ENCODE measurements at places on chromosomes 6 and 20.

GRCh38 chr20:38229376-38230252 lies 30.9 kb downstream of the KIAA1755 start:
- no peak for DNase-seq

DNA sequence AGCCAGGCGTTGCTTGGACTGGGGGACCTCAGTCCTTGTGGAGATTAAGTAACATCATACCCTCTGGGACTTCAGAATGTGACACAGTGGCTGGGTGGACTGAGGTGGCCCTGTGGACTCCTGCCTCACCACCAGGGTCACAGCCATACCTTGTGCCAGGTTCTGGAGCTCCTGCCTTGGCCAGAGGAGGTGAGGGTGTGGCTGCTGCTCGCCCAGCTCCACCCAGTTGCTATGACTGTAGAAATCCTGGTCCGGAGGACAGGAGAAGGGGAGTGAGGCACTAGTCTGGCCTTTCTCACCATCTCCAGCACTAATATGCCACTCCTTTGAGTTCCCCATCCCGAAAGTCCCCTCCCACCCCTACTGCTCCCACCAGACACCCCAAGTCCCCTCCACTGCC lies 1.9 kb downstream of the VWA7 start:
- DNase-seq = no peak

DNA sequence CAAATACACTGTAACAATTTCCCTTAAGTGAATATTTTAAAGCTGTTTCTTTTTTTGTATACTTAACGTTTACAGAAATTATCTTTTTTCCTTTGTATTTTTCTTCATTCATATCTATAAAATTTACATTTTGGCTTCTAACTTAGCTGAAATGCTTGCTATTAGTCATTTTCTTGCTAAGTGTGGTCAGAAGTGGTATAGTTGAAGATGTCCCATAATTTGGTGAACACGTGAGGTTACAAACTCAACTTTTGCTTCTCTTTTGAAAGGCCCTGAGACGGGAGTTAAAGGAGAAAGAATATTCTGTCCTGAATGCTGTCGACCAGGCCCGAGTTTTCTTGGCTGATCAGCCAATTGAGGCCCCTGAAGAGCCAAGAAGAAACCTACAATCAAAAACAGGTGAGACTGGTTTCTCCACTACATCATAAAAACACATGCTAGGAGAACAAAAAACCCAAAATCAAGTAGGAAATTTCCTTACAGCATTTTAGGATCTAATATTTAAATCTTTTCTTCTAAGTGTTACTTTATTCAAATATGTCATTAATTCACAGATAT lies 445.0 kb downstream of the UTRN start:
- DNase-seq = no peak

DNA sequence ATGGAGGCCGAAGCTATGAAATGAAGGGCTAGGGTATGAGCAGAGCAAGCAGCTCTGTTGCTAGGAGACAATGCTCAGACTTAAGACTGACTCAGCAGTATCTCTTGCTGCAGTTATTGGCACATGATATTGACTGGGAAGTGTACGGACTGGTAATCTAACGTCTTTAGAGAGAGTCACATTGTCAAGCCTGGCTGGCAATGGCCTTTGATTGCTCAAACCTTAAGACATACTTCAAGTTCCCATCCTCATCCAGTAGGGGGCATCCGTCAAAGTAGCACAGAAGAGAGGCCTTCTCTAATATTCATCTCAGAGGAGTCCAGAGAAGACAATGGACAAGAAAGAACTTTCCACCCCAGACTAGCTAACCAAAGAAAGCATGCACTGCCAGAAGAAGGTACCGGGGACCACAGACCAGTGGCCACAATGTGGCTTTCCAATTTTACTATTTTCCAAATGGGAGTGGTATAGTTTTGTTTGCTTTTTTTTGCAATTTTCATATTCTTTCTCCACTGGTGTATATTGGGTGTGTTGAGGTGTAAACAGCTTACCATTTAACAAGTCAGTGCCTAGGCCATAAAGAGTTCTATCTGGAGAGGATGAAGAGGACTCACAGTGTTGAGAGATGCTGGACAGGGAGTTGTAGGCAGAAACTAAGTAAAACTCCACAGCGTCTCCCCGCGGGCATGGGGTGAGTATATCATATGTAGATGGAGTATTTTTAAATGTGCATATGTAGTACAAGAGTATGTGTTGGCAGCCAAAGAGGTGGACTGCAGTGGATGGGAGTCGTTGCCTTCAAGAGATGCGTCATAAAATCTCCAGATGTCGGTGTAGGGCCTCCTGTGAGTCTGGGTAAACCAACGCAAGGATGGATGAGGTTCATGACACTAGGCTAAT lies 36.7 kb downstream of the LRFN2 start:
- DNase-seq = peak; percentile 4

DNA sequence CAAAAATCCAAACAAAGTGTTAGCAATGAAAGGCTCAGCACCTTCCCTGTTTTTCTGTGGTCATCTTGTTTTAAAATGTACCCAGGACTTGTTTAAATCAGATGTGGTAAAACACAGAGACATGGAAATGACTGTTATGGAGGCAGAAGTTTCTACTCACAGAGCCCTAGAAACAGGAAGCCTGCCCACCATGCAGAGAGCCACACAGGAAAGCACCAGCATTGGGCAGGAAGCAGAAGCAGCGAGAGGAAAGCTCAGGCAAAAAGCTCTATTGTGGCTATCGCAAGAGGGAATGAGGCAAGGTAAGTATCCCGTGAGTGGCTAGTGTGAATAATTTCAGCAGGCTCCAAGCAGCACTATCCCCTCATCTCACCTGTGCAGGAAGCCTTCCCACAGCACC lies 42.8 kb downstream of the GPR6 start:
- DNase-seq = no peak

- DNase-seq = no peak
Measured at GRCh38 chr6:32963866-32964265, 4.5 kb upstream of the BRD2 start.

- DNase-seq = no peak
Measured at GRCh38 chr6:39816747-39817146, 24.6 kb downstream of the DAAM2 start.

DNA sequence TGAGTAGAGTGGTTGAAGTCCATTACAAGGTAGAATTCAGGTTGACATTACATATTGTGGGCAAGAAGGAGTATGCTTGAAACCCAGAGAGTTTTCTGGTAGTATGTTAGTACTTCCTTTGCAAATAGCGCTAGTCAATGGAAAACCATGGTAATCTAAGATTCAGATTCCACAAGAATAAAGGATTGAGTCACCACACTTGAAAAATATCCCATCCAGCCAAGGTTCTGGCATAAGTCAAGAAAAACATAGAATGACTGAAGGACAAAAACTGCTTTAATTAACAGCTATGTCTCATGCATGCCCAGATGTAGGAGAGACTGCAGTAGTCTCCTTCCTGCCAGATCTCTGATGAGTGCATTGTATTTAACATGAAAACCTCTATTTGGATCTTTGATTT lies 469.8 kb downstream of the BMP2 start:
- no peak for DNase-seq

- DNase-seq = no peak
Measured at GRCh38 chr20:3653921-3654320, 9.3 kb downstream of the GFRA4 start.

DNA sequence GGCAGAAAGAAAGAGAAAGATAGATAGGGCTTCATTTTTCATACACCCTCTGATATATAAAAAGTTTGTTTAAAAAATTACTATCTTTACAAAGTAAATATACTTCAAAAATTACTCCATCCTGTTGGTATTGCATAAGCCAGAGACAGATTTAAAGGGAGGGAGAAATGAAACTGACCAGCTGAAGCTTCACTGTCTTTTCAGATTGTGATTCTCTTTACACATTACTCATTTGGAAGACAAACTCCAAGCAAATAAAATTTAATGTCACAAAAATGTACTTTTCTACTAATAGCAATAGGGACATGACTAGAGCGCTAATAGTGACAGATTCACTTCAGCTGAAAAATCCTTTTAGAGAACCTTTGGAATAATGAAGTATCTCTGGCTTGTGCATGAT lies 38.6 kb upstream of the MARCKS start:
- DNase-seq = no peak

GRCh38 chr6:34001706-34002621 lies 143.9 kb downstream of the GRM4 start:
- DNase-seq = no peak

DNA sequence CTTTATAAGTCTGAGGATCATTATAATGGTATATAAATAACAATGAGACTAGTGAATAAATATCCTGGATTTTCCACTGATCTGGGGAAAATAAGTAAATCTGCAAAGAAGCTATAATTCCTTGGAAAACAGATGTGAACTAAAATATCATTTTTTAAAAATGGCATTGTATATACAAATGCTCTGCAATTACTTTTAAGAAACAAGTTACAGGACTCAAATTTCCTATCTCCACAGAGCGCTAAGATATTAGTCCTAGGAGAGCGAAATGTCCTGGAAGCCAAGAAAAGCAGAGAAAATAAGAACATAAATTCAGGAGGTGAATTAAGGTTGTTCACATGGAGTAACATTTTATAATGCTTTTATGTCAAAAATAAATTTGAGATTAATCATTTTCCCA lies 61.3 kb downstream of the PRKN start:
- no peak for DNase-seq

- no peak for DNase-seq
Measured at GRCh38 chr6:53089948-53090347, 24.7 kb downstream of the FBXO9 start.

DNA sequence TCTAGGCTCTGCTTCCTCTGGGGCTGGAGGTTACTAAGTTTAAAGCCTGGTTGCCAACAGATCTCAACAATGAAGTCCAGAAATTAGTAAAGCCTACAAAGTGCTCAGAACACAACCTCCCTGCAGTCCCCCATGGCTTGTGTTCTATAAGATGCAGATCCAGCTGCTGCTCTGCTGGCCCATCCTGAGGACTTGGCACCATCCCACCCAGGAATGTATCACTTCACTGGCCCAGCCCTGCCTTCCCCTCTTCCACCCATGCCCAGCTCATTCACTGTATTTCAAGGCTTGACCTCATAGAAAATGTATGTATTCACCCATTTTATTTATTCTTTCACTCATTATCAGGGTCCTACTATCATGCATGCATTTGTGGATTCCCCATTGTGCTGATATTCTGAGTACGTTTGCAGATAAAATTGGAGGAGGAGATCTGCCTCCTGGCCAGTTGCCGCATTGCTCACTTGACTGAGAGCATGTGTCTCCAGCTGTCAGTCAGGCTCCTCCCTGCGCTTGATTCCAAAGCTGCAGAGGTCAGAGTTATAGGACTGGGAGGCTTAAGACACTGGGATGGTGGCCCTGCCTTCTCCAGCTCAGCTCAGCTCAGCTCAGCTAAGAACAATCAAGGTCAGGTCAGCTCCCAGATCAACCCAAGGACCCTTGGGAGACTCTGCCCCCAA lies 104.8 kb downstream of the MAFB start:
- DNase-seq = no peak

GRCh38 chr6:158853880-158854213 lies 34.7 kb upstream of the EZR start:
- DNase-seq = no peak

DNA sequence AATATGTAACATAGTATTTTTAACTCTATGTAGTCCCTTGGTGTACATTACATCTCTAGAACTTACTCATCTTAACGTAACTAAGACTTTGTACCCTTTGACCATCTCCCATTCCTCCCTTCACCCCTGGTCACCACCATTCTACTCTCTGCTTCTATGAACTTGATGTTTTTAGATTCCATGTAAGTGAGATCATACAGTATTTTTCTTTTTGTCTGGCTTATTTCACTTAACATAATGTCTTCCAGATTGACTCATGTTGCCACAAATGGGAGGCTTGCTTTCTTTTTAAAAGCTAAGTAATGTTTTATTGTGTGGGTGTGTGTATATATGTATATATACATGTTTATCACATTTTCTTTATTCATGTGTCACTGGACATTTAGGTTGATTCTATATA lies 55.8 kb downstream of the TMEM200A start:
- DNase-seq = no peak

DNA sequence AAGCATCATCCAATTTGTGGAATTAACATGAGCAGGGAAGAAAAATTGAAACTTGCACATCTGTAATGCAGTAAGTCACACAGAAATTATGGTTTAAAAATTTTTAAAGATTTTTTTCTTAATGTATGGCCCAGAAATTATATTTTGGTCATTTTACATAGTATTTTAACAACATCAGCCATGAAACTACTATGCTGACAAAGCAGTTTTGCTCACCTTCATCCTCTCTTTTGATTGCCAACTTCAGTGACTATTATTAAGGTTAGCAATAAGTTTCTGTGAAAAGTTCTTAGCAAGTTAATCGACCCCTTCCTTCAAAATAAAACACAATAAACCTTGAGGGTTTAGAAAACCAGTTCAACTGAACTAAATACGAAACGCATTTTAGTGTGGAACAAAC lies 1347.0 kb downstream of the EPHA7 start:
- no peak for DNase-seq

Data from stimulated activated CD4-positive, alpha-beta T cell treated with anti-CD3 and anti-CD28 coated beads, TNF-alpha, amount 100 ng/mL, for 48 hours (primary cell).